ENCODE measurements at places on chromosomes 13 and 19.

- no peak for DNase-seq
Observed at GRCh38 chr19:7873304-7874075, 700 bp downstream of the PRR36 start.

GRCh38 chr13:104979281-104980030 lies 1556.0 kb downstream of the EFNB2 start:
- DNase-seq, result no peak

DNA sequence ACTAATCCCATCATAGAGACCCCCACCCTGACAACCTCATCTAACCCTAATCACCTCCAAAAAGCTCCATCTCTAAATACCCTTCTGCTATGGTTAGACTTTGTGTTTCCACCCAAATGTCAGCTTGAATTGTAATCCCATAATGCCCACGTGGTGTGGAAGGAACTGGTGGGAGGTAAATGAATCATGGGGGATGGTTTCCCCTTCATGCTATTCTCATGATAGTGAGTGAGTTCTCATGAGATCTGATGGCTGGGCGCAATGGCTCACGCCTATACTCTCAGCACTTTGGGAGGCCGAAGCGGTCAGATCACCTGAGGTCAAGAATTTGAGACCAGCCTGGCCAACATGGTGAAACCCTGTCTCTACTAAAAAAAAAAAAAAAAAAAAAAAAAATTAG lies 2.6 kb downstream of the VMAC start:
- no peak for DNase-seq

- DNase-seq, result no peak
Observed at GRCh38 chr19:38425222-38425809, 703 bp downstream of the RASGRP4 start.

DNA sequence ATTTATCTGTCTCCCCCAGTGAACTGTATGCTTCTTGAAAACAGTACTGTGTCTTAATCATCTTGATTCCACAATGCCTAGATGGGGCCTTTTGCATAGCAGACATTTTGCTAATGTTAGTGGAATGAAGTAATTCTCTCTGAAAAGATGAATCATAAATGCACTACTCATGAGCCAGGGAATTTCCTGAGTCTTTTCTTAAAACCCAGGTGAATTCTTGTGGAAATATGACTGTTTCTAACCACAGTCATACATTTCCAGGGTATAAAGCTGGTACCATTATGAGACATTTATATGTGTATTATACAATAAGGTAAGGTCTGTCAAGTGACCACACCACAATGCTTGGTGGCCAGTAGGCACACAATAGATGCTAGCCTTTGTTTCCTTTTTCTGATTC lies 5.5 kb upstream of the KCTD4 start:
- DNase-seq, result no peak

DNA sequence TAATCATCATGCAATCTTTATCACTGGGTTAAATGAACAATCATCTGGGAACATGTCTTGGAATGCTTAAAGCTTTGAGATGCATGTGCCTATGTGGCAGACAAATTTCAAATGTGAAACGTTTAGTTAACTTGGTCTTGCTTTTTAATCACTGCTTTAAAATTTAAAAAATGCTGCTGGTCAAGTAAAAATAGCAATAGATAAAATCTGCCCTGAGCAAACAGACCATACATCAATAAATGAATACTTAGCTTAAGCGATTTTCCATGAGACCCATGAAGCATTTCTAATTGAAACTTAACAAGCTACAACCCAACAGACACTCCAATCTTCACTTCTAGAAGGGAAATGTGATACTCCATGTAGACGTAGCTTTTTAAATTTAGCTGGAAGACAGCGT lies 1.9 kb upstream of the KL start:
- no peak for DNase-seq

GRCh38 chr13:46620471-46620870 lies 67.5 kb downstream of the LRCH1 start:
- no peak for DNase-seq

DNA sequence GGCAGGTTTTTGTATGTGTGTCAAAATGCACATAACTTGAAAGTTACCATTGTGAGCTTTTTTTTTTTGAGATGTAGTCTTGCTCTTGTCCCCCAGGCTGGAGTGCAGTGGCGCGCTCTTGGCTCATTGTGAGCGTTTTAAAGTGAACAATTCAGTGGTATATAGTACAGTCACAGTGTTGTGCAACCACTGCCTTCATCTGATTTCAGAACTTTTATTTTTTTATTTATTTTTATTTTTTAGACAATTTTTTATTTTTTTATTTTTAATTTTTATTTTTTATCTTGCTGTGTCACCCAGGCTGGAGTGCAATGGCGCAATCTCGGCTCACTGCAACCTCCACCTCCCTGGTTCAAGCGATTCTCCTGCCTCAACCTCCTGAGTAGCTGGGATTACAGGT lies 15.0 kb downstream of the SLC25A42 start:
- no peak for DNase-seq

DNA sequence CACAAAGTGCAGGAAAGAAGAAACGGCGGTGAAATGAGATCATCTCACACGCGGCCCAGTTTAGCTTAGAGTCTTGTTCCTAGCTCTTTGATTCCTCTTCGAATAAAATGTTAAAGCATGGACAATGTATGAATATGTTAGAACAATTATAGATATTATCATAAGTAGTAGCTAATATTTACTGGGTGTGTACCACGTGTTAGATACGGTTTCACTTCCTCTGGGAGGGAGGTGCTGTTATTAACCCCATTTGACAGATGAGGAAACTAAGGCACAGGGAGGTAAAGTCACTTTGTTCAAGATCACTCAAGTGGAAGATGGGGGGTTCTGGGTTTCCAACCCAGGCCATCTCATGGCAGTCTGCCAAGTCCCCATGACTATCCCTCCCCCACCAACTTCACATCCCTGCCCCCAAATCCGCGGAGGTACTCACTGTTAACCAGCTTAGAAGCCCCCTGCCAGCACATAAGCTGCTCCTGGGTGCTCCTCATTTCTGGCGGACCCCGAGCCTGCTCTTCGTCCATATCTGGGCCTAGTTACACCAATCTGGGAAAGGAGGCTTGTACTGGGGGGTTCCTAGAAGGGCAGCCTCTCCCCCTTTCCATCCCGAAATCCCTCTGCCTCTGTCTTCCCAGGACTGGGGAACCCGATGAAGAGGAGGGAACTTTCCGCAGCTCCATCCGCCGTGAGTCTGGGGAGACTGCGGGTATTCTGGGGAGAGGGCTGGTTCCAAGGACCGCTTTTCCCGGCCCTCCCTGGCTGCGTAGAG lies 1.0 kb upstream of the FXYD7 start:
- DNase-seq, result no peak

DNA sequence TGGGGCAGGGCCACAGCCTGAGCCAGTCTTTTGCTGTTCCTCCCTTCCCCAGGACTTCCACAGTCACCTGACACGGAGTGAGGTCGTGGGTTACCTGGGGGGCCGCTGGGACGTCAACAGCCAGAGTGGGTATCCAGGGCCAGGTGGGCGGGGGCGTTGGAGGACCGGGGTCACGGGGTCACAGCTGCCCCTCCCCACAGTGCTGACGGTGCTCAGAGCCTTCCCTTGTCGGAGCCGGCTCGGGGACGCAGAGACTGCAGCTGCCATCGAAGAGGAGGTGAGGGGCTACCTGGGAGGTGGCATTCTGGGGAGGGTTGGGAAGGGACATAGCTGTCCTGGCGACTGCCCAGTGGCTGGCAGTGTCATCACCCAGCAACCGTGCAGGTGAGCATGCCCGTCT lies 11.5 kb downstream of the MPND start:
- no peak for DNase-seq

- no peak for DNase-seq
Observed at GRCh38 chr13:86954341-86954740, 716.8 kb upstream of the SLITRK5 start.

DNA sequence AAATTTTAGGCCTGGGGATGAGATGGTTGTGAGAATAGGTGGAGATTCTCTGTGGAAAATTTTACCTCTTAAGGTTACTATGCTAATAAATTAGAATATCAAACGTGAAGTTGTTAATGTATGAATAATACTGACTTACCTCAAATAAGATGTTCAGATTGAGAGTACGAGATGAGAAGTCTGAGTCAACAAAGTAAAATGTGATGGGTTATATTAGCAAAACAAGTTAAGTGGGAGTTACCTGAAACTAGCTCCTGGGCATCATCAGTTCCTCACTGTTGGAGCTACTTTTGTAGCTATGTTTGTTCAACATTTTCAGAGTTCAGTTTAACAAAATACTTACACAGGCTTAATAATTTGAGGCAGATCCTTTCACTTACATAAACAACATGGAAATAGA lies 108.6 kb downstream of the PIBF1 start:
- no peak for DNase-seq

DNA sequence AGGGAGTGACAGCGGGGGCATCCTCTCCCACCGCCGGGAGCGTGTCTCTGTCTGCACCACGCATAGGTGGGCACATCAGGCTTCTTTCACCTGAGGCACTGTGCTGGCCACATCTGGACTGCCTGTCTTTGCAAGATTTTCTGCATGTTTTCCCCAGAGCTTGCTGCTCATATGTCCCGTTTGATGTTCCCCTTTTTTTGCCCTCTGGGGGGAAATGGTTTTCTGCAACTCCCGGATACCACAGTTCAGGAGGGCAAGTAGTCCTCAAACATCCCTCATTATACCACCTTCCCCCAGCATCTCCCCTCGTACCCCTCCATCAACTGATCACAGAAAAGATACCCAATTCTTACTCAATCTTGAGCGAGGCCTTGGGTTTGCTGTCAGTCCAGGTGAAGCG lies 168.0 kb downstream of the PAN3 start:
- no peak for DNase-seq

- DNase-seq, result no peak
Observed at GRCh38 chr19:12946731-12947496, 1.3 kb downstream of the RAD23A start.

Data from CD8-positive, alpha-beta memory T cell (primary cell).